ENCODE measurements at places on chromosomes 1 and 21.
A peak's percentile ranks its signal among the peaks of the same experiment; 100 is the strongest.

DNA sequence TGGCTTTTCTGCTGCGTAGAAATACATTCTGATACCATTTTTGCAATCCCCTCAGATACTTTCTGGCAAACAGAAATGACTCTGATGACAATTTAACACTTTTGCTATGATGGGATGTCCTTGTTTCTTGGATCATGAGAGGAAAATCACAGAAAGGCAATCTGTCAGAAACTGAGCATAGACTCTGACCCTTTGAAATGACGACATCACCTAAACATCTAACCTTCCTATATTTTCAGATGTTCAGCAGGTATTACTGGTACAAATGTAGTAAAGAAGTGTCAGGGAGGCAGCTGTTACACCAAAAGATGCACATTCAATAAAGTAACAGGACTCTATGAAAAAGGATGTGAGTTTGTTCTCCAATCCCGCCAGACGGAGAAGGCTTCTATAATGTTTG, 13.2 kb downstream of the CLCA1 start:
- DNase-seq, result no peak

DNA sequence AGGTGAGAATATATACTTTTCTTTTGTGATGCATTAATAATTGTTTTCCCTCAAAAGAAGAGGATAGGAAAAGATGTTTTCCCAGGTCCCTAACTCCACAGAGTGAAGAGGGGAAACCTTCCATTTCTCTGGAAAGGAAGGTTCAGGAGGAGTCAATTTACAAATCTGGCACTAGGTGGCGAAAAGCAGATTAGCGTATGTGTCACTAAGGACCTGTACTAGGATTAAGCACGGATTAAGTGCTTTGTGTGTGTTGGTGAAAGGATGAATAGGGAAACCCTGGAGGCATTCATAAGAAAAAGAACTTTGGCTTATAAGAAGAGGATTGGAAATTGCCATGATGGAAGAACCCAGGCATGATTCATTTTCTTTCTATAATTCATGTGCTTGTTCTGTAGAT, 410.1 kb upstream of the PLXNA2 start:
- DNase-seq, result no peak

GRCh38 chr1:150552128-150552910, 3.1 kb downstream of the ADAMTSL4 start:
- peak; percentile 28 for DNase-seq

GRCh38 chr21:25062061-25062460, 545.2 kb downstream of the MRPL39 start:
- DNase-seq, result no peak

- DNase-seq, result no peak
These were observed 23.6 kb downstream of the MCOLN3 start for GRCh38 chr1:85024736-85025135.

DNA sequence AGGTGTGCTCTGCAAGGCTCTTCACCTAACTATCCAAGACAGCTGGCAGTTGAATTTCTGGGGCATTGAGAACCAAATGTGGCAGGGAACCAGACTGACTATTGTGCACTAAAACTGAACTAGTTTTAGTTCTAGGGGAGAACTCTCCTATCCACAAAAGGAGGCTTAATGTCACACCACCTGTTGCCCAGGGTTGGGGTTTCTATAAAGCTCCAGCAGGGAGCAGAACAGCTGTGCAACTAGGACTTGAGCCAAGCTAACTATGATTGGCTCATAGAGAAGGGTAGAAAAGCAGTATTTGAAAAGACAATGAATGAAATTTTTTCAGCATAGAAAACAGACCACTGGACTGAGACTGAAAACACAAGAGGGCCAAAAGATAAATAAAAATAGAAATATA, 53.3 kb upstream of the FGGY start:
- no peak for DNase-seq

GRCh38 chr1:54453509-54453908, 47.3 kb upstream of the SSBP3 start:
- DNase-seq, result no peak

GRCh38 chr21:20419772-20420171, 578.4 kb upstream of the NCAM2 start:
- no peak for DNase-seq

- DNase-seq, result no peak
These were observed 72.0 kb downstream of the NOS1AP start for GRCh38 chr1:162141281-162142054.

DNA sequence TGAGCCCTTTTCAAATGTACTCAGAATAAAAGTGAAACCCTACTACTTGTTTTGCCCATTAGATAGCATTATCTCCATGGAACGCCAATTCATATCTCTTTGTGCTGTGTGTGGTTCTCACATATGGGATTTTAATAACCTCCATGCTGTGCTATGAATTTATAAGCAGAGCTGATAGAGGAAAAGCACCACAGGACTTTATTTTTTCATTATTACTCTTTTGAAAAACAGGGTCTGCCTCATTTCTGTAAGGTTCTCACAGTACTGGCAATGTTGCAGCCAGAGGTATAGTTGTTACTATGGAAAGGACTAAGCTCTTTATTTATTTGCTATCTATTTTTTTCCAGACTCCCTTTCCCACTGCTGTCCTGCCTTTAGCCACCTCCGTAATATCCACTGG, 313.7 kb downstream of the ST6GALNAC3 start:
- DNase-seq, result no peak

DNA sequence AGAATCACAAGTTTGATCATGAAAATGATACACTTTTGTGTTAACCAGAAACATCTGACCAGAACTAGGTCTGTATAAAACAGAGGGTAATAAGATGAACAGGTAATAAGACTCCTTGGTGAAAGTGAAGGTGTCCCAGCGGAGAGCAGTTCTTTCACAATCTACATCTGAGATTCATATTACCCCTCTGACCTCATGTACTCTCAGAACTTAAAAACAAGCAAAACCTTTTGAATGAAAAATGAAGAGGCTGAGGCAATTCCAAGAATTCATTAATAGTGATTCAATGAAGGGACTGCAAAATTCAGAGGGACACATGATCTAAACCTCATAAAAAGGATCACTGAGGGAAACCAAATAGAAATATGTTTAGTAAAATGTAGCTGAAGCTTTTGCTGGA, 10.9 kb upstream of the MPZL1 start:
- DNase-seq, result no peak

GRCh38 chr1:172390683-172391551, 29.6 kb upstream of the C1orf105 start:
- DNase-seq, result no peak

DNA sequence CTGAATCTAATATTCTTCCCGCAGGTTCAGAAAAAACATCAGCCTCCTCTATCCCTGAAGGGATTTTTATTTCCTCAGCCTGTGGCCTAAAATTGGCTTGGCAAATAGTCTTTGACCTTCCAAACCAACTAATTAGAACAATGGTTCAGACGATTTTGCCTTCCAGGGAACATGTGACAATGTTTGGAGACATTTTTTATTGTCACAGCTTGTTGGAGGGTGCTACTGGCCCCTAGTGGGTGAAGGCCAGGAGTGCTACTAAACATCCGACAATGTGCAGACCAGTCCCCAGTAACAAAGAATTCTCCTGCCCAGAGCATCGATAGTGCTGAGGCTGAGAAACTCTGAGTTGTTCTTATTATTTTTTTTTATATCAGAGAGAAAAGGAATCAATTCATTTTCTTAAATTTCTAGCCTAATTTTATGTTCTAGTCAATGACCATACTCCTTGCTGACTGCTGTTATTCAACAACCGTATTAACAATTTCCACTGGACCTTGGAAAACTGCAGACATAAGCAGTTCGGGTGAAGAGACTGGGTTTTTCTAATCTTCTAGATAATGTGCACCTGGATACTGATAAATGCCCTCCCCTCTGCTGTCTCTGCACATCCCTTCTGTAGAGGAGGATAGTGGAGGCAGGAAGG, 280.7 kb downstream of the LMX1A start:
- no peak for DNase-seq

DNA sequence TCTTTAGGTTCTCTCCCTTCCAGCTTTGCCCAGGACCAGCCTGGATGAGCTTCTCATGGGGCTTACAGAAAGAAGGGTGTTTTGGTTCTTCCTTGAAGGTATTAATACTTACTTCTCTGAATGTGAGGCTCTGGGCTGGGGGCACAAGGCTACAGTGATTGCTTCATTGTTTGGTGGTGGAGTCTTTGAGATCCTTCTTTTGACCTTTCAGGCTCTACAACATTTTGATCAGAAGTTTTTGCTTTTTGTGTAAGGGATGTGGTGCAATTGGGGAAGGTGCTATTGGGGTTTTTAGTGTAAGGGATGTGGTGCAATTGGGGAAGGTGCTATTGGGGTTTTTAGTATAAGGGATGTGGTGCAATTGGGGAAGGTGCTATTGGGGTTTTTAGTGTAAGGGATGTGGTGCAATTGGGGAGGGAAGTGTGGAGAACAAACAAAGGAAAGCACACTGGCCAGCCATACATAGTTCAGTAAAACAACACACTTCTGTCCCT, 103.6 kb upstream of the IVNS1ABP start:
- DNase-seq, result peak; percentile 62

GRCh38 chr21:42781971-42782722, 97.2 kb downstream of the WDR4 start:
- DNase-seq, result no peak

GRCh38 chr1:18015719-18016118, 91.9 kb upstream of the IGSF21 start:
- DNase-seq, result no peak

Data from CD4-positive, alpha-beta T cell treated with Interleukin-2 at 100 ng/mL for 4 hours (primary cell).